Bladder microvascular endothelial cell (primary cell): ENCODE measurements at places on chromosomes 1 and 21. TPM values are rescaled to one million over a fixed set of nuclear protein-coding genes. Genes with fewer than 3 reads are reported as not detected.

Gene ADORA1
- total RNA-seq, result not detected in 2 replicates

Gene FLG
- not detected in 2 replicates for total RNA-seq

Gene WDR64
- total RNA-seq, result not detected in 2 replicates

Gene PPP1R15B
- 15.9 and 27.8 TPM in 2 replicates for total RNA-seq

Gene SLC2A1
- 18.8 and 36.9 TPM in 2 replicates for total RNA-seq

Gene C1orf87
- total RNA-seq, result not detected in 2 replicates

Gene AGO4
- total RNA-seq, result 23.5 and 35.4 TPM in 2 replicates

Gene C1QTNF12
- total RNA-seq, result 0.32 and 0.57 TPM in 2 replicates

Gene KDM1A
- total RNA-seq, result 82.2 and 99.4 TPM in 2 replicates

Gene LRRN2
- total RNA-seq, result 0.19 TPM in 1 of 2 replicates, not detected in the other

Gene CELF3
- total RNA-seq, result not detected in 2 replicates

Gene CGN
- total RNA-seq, result under 0.01 and 0.13 TPM in 2 replicates

Gene TMEM63A
- total RNA-seq, result 7.6 and 20.6 TPM in 2 replicates

Gene RGS8
- under 0.01 TPM in 1 of 2 replicates, not detected in the other for total RNA-seq

Gene FCN3
- 0.32 TPM in 1 of 2 replicates, not detected in the other for total RNA-seq

Gene DTL
- total RNA-seq, result 10.0 and 11.6 TPM in 2 replicates

Gene TCHHL1
- not detected in 2 replicates for total RNA-seq
